ENCODE measurements at places on chromosomes 7 and 10.

DNA sequence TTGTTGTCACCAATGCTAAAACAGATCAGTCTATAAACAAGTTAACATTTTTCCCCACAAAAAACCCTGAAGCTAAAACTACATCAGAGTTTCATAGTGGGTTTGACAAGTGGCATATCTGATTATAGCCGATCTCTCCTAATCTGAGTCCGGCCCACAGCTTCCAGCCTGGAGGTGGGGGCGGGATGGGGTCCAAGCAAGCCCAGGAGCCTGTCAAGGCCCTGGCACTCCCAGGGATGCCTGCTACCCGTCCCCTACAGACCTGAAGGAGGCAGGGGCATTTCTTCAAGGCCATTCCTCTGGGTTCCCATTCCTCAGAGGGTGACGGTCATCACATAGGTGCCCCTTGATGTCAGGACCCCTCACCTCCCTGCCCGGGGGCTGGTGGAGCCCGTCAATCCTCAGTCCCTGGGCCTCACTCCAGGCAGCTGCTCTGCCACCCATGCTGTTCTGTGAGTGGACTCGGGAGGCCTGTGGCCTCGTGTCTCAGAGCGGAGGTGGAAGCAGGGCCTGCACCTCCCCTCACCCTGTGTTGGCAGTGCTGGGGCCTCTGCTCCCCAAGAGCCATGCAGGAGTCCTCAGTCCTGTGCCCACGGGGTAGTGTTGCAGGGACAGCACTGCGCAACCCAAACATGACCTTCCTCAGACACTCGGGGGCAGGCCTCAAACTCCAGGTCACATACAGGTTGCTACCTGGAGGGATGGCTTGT, 8.8 kb downstream of the DPYSL4 start:
- no peaks in the 10 kb centered on the region for H3K4me1 ChIP-seq
- H3K27me3 ChIP-seq = peaks cover 3% of the 10 kb centered on the region

DNA sequence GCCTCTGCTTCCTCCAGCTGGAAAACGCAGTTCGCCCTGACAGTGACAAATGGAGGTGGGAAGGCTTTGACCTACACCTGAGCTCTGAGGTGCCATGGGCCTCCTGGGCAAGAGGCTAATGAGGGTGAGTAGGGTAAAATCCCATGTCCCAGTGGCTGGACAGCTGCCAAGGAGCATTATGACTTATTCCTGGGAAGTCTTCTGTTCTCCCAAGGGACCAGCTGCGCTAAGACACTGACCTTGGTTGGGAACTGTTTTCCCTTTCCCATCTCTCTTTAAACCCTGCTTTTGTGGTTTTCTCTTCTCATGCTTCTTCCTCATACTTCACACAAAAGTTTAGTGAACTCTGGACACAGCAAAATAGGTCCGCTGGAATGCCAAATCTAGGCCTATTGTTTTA, 72.6 kb downstream of the COPG2 start:
- DNase-seq = no peak
- peaks cover 4% of the 10 kb centered on the region for H3K36me3 ChIP-seq

DNA sequence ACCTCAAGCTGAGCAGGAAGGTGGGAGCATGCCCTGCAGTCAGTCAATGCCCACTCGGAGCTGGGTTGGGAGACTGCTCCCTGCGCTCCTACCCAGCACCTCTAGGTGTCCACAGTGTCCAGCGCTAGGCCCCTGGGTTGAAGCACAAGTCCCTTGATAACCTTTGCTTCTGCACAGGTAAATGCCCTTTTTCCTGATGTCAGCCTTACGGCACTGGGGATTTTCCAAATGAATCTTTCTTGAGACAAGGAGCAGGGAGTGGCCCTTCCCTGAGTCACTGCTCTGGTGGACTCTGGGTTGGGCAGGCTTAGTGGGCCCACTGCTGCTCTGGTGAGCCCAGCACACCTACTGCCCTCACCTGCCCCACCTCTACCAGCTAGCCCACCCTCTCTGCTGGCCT, 61.9 kb upstream of the OPN4 start:
- DNase-seq = no peak
- no peak overlapping the region for H3K4me3 ChIP-seq
- no peaks in the 10 kb centered on the region for H3K4me1 ChIP-seq
- no peak overlapping the region for H3K27ac ChIP-seq
- no peaks in the 10 kb centered on the region for H3K27me3 ChIP-seq

DNA sequence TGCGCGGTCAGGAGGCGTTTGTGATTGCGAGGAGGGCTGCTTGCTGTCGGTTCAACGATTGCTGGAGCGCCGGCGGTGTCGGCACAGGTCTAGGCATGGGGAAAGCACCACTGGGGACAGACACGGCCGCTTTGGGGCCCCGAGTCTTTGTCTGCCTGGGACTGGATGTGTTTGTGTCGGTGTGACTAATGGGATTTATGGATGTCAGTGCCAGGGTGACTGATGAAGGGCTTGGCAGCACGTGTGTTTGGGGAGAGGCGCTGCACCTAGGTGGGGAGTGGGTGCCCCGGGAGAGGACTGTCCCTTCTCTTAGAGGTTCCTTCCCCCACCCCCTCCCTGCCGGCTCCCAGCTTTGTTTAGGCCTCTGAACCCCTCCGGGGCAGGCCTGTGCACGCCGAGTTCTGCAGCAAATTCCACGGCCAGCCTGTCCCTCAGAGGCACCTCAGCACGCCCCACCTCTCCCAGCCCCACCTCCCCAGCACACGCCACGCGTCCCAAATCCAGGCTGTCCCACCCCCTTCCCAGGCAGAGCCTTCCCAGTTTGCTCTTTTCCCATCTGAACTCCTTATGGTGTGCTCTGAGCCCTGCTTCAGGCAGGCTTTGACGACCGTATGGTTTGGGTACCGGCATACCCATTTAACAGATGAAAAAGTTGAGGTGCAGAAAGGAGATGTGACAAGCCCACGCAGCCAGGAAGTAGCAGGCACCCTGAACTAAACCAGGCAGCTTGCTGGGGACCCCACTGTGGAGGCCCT, 6.4 kb upstream of the TNRC18 start:
- H3K4me3 ChIP-seq = no peak overlapping the region
- H3K27ac ChIP-seq = no peak overlapping the region
- H3K36me3 ChIP-seq = peaks cover 5% of the 10 kb centered on the region
- DNase-seq = peak; percentile 42
- H3K27me3 ChIP-seq = peaks cover 64% of the 10 kb centered on the region

DNA sequence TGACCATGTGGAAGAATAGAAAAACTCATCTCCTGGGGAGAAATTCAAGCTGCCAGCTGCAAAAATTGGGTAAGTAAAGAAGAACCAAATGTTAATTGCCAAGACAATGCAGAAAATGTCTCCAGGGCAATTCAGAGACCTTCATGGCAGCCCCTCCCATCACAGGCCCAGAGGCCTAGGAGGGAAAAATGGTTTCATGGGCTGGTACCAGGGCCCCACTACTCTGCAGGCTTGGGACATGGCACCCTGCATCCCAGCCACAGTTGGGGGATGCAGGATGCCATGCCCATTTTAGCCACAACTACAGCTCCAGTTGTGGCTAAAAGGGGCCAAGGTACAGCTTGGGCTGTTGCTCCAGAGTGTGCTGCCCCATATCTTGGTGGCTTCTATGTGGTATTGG, 20.9 kb upstream of the MKLN1 start:
- no peak overlapping the region for H3K4me3 ChIP-seq
- no peaks in the 10 kb centered on the region for H3K27me3 ChIP-seq
- no peak for DNase-seq
- peaks cover 7% of the 10 kb centered on the region for H3K36me3 ChIP-seq
- H3K27ac ChIP-seq = no peak overlapping the region
- H3K4me1 ChIP-seq = peaks cover 3% of the 10 kb centered on the region

Data from activated CD8-positive, alpha-beta T cell treated with anti-CD3 and anti-CD28 coated beads for 36 hours (primary cell).